Aorta (tissue), 5 donors: ENCODE measurements at places on chromosomes 16 and 17. TPM values are rescaled to one million over a fixed set of nuclear protein-coding genes. Genes with fewer than 3 reads are reported as not detected.

DNAI2 gene
- not detected for total RNA-seq

PYDC1 gene
- not detected for total RNA-seq

WDR45B gene
- 60.4 TPM for total RNA-seq

SEZ6L2 gene
- total RNA-seq, result 1.4 TPM

TEKT5 gene
- 0.39 TPM for total RNA-seq

SLC9A5 gene
- total RNA-seq, result 1.7 TPM

KRT33B gene
- total RNA-seq, result not detected

PRR15L gene
- not detected for total RNA-seq

CDRT4 gene
- 16.3 TPM for total RNA-seq

DNAH3 gene
- not detected for total RNA-seq

PRDM7 gene
- not detected for total RNA-seq

SLC5A11 gene
- total RNA-seq, result not detected

PERCC1 gene
- not detected for total RNA-seq

TBC1D3E gene
- not detected for total RNA-seq

HLF gene
- 5.8 TPM for total RNA-seq

CNTNAP1 gene
- total RNA-seq, result 25.8 TPM

TMEM98 gene
- total RNA-seq, result 65.8 TPM
